Stimulated activated CD8-positive, alpha-beta memory T cell treated with anti-CD3 and anti-CD28 coated beads, Interleukin-4, amount 100 ng/mL, for 1 hour (primary cell): ENCODE measurements at places on chromosomes 7 and 10.

DNA sequence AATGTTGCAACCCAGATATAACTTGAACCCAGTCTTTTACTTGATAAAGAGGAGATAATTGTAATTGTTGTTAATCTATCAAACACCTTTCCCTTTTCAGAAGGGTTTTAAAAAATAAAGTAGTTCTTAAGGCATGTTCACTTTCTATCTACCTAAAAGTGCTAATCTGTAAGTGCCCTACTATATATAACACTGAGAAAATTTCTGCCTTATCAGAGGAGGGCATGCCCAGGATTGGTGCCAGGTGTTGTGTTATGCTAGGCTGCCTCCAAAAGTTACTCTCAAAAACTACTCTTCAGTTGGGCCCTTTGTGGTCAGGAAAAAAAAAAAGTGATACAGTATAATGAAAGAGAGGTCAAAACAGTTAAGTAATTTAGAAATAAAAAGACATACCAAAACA lies 36.3 kb downstream of the SMNDC1 start:
- DNase-seq: no peak

DNA sequence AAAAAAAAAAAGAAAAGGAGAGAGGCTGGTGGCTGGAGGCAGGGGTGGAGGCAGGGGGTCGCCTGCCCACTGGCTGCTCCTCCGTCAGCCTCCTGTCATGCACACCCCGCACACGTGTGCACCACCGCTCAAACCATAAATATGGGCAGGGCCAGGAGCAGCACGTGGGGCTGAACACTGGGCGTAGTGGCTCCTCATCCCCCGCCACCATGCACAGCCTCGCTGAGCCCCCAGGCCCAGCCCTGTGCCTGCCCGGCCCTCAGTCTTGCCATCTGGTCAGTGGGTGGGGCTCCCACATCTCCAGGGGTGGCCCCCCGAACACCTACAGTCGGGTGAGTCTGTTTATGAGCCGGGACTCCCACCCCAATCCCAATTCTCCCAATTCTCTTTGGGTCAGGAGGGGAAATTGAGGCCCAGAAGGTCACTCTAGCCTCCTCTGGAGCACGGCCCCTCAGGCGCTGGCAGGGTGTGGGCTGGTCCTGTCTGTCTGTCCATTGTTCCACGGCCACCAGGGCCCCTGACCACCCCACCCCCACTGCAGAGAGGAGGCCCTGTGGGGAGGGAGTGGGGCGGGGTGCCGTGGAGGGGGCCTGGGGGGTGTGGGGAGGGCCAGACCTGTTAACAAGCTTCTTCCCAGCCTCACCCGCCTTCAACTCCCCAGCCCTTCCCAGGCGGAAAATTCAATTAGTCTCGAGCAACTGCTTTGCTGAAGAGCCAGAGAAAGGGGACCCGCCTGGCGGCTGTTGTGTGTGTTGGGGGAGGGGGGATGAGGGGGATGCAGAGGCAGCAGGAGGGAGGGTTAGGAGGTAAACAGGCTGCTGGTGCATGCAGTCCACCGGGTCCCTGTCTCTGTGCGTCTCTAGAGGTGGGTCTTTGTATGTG lies 19.5 kb upstream of the GRIFIN start:
- no peak for DNase-seq

DNA sequence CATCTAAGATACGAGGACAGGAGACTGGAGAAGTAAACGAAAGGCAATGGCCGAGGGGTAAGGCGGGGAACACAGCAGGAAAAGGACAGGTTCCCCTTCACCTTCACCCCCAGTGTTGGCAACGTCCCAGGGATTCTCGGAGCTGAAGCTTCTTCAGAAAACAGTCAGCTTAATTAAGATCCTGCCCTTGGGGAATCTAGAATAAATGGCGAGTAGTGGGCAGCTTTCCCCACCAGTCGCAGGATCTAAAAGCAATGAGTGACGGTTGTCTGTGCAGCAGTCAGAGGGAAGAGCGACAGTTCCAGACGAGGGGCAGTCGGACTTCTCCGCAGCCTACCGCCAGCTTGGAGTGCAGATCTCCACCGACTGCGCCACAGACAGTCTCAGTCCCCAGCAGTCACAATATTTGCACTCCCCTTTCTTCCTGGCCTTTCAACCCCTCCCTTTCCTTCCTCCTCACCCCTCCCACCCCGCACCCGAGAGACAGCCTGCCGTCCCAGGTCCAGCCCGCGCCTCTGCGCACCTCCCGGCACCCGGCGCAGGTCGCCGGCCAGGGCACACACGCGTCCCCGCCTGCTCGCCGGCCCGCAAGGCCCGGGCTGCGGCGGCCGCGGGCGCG lies 10.9 kb upstream of the SP8 start:
- DNase-seq: no peak

GRCh38 chr7:157909370-157909769 lies 572.6 kb downstream of the DNAJB6 start:
- DNase-seq: no peak

GRCh38 chr7:33892945-33893344 lies 12.4 kb upstream of the BMPER start:
- DNase-seq: no peak

DNA sequence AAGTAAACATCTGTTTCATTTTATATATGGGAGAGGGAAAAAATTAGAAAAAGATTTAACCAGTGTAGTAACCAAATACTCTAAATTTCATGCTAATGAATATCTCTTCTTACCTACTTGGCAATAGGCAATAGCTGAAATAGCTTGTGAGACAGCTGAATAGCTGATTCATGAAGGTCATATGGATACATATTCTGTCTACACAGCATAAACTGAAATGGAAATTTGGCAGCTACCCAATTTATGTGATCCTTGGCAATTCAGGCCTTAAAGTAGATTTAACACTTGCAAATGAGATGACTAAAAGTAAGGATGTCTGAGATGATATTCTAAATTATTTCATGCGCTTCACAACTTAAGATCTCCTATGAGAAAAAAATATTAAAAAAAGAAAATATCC lies 261.2 kb upstream of the SEMA3A start:
- DNase-seq: no peak

- DNase-seq: no peak
Measured at GRCh38 chr10:49512121-49512809, 26.7 kb downstream of the ERCC6 start.

DNA sequence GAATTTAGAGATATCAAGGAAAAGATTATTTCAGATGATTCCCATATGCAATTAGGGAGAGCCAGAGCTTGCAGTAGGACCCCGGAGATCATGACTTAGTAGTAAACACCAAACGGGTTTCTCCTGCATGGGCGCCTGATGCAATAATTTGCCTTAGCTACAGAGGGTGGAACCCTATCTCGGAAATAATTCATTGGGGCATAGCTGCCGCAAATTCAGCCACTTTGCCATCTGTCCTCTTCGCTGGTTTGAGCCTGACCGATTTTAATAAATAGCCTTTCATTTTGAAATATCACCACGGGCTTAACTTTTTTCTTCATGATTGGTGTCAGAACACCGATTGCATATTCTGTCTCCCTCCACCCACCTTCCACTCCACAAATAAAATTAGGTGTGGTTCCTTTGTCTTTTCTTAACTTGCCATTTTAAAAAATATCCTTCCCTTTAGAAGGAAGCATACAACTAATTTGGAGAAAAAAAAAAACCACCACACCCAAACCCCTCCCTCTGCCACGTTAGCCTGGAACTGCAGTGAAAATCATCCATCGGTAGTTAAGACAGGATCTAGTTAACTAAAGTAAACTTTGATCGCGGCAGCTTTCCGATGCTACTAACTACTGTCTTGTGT lies 1.4 kb downstream of the GARS1 start:
- no peak for DNase-seq

- DNase-seq: no peak
Measured at GRCh38 chr10:28796606-28797512, 119.5 kb downstream of the BAMBI start.
